ENCODE measurements at places on chromosomes 2 and 18.

DNA sequence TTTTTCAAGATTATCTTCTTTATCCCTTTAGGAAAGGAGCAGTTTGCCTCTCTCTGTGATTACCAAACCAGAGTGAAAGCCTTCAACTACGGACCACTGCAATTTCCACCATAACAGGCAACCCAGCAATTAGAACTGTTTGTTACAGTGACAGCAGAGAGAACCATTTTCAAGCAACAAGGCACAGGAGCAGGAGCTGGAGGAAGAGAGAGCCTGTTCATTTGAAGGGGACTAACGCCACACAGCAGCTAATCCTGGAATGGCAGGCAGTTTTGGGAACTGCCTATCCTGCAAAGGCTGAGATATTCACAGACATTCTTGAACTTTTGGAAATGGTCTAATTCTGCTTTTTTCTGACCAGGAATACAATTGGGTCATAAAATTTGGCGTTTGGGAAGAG is 1541.9 kb upstream of the PIK3C3 start:
- no peak for DNase-seq

- DNase-seq, result no peak
Measured at GRCh38 chr18:44651478-44651877, 29.2 kb upstream of the SETBP1 start.

DNA sequence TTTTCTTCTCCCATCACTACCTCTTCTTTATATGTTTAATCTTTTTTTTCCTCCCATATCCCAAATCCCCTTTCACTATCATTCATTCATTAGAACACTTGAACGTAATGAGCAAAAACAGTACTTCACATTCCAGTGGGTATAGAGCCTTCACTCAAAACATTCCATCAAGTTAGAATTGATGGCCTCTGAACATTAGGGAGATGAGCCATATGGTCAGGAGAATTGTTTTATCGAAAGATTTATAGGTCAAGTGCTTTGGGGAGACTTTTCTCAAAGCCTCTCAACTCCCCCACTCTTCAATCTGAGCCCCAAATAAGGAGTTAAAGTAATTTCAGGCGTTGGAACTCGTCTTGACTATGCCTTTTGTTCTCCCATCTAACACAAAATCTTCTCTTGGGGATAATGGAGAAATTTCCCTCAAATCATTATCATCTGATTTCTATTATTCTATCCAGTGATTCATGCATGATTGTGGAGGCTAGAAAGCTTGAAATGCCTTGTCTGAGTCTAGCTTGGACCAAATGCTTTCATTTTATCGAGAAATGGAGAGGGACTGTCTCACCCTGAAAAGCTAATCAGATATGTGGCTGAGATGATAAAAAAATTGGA is 79.2 kb downstream of the KIAA2012 start:
- no peak for DNase-seq

GRCh38 chr2:57376985-57377384 is 669.6 kb upstream of the VRK2 start:
- no peak for DNase-seq

DNA sequence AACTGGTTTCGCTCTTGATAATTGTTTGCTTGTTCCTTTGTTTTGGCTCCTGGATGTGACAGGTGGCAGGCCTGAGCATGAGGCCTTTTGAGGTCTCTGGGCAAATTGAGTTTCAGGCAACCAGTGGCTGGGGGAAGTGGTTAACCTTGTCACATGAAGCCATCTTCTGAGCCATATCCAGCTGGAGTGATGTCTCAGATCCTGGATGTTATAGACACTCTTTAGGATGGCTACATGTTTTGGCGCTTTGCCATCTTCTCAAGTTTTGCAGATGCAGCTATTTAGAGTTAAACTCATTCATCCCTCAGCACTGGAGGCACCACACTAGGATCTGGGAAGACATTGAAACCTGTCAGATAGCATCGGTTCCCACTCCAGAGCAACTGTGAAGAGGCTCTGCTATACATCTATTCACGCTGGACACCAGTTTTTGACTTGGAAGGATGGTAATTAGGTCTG is 25.3 kb upstream of the TACR1 start:
- no peak for DNase-seq

Measured in activated gamma-delta T cell treated with Interleukin-2 at 50 U/mL for 16 hours (primary cell).